ENCODE measurements at places on chromosomes 3 and 15. TPM values are rescaled to one million over a fixed set of nuclear protein-coding genes. Genes with fewer than 3 reads are reported as not detected.

RAB43 gene
- 4.0 TPM for polyA plus RNA-seq

GOLGA6L7 gene
- polyA plus RNA-seq, result 0.32 TPM

PLAAT1 gene
- polyA plus RNA-seq, result 4.2 TPM

NRROS gene
- 3.8 TPM for polyA plus RNA-seq

PODXL2 gene
- 46.1 TPM for polyA plus RNA-seq
